ENCODE measurements at places on chromosomes 1 and 21.

DNA sequence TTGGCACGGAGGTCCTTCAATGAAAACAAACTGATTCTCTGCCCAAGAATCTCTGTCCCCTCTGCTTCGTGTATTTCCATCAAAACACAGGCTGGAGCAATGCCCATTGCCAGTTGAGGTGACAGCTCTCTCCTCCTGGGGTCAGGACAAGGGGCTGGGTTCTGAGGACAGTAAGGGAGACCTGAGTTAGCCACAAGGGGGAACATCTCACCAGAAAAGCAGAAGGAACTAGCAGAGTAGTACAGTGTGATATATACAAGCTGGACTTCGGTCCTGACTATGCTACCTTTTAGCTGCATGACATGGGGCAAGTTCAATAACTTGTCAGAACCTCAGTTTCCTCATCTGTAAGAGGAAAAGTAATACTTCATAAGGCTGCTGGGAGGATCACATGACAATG, 50.3 kb downstream of the SYT2 start:
- DNase-seq, result no peak

GRCh38 chr21:36917471-36918158, 48.9 kb downstream of the HLCS start:
- no peak for DNase-seq

DNA sequence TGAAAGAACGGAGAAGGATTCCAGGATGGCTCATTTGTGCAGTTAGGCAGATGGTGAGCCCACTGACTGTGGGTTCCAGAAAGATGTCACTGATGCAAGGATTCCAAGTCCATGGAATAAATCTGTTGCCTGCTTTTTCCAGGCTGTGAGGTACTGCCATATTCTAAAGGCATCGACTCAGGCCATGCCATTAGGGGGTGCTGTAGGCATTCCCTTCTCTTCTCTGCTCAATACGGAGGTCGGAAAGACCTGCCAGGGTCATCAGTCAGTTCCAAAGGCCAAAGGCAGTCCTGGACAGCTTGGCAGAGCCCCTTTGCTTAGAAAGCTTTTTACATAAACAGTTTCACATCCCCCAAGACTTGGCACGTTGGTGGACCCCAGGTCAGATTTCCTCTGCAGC, 31.7 kb upstream of the TMEM125 start:
- peak; percentile 28 for DNase-seq

DNA sequence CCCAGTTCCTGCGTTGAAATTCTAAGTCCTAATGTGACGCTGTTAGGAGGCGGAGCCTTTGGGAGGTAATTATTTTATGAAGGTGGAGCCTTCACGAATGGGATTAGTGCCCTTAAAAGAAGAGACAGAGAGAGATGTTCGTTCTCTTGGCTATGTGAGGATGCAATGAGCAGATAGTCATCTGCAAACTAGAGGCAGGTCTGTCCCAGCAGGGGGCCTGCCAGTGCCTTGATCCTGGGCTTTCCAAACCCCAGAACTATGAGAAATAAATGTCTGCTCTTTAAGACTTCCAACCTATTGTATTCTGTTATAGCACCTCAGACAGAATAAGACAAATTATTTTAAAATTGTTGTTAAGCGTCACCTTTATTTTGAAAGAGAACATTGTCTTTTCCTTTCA, 123.1 kb upstream of the KCNJ6 start:
- DNase-seq, result no peak

GRCh38 chr1:94228640-94229375, 8.6 kb downstream of the ARHGAP29 start:
- no peak for DNase-seq

DNA sequence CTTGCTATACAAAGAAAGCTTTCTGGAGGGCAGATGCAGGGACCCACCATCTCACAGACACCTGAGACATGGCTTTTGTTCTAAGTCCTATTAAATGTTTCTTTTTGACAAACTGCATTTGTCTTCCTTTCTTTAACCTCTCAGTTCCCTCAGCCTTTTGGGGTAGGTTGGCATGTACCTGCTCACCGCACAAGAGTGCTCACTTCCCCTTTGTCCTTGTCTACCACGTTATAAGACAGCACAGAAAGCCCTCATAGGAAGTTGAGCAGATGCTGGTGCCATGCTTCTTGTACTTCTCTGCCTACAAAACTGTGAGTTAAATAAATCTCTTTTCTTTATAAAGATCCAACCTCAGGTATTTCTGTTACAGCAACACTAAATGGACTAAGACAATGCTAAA, 31.9 kb upstream of the RGS21 start:
- no peak for DNase-seq

- no peak for DNase-seq
Measured at GRCh38 chr1:70719154-70719553, 308.1 kb downstream of the CTH start.

GRCh38 chr1:183058851-183059502, 35.8 kb downstream of the LAMC1 start:
- DNase-seq, result no peak

- no peak for DNase-seq
Measured at GRCh38 chr1:26097696-26098095, 13.9 kb upstream of the PDIK1L start.

GRCh38 chr21:16154951-16155635, 425.3 kb downstream of the USP25 start:
- DNase-seq, result no peak

DNA sequence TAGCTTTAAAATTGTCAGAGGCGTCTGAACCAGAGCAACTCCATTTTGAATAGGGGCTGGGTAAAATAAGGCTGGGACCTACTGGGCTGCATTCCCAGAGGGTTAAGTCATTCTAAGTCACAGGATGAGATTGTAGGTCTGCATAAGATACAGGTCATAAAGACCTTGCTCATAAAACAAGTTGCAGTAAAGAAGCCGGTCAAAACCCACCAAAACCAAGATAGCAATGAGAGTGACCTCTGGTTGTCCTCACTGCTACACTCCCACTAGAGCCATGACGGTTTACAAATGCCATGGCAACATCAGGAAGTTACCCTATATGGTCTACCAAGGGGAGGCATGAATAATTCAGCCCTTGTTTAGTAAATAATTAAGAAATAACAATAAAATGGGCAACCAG, 143.6 kb downstream of the GABPA start:
- no peak for DNase-seq

DNA sequence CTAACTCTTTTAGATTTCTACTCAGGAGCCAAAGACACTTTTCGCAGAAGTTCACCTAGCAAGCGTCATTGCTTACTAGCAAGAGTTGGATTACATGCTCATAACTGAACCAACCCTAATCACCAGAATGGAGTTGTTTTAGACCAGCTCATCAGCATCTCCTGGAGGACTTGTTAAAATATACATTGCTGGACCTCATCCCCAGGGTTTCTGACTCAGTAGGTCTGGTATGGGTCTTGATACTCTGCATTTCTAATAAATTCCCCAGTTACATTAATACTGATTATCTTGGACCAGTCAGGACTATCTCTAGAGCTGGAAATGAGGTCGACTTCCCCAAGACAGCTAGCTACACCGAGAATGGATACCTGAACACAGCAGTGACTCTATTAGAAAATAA, 9.7 kb upstream of the PRDX6 start:
- DNase-seq, result no peak

- no peak for DNase-seq
Measured at GRCh38 chr1:174367892-174368291, 79.9 kb upstream of the GPR52 start.

DNA sequence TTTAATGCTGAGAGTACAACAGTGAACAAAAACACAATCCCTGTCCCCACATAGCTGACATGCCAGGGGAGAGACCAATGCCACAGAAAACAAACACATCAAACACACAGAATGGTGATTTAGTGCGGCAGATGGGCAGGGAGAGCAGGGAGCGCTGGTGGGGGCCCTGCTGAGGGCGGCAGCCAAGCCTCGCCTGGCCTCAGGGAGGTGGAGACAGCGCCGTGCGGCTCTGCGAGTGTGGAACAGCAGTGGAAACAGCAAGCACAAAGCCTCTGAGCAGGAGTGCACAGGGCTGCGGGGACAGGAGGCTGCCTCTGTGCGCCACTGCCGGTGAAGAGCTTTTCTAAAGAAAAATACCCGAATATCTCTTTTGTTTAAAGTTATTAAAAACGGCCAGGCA, 17.0 kb downstream of the MCM3AP start:
- DNase-seq, result no peak
